ENCODE measurements at places on chromosomes 5 and 9. TPM values are rescaled to one million over a fixed set of nuclear protein-coding genes. Genes with fewer than 3 reads are reported as not detected.

The ZBTB34 gene
- 5.4 TPM for total RNA-seq

The RAB3C gene
- under 0.01 TPM for total RNA-seq

The BTNL3 gene
- total RNA-seq: not detected

The RANBP3L gene
- total RNA-seq: not detected

The ARHGEF37 gene
- 0.57 TPM for total RNA-seq

The FABP6 gene
- not detected for total RNA-seq

The TAF11L10 gene
- not detected for total RNA-seq

The CTNND2 gene
- not detected for total RNA-seq

The CDO1 gene
- total RNA-seq: 7.7 TPM

The CCDC69 gene
- 13.2 TPM for total RNA-seq

The DEPDC1B gene
- 1.1 TPM for total RNA-seq

The C9orf153 gene
- 0.18 TPM for total RNA-seq

The SPATA31E1 gene
- total RNA-seq: not detected

The AP3S1 gene
- 63.6 TPM for total RNA-seq

The HSD17B3 gene
- total RNA-seq: not detected

The SHISAL2B gene
- not detected for total RNA-seq

The SLC6A18 gene
- total RNA-seq: not detected

The CDC25C gene
- total RNA-seq: 1.1 TPM

The SPRY4 gene
- 2.7 TPM for total RNA-seq

The SEMA6A gene
- total RNA-seq: 0.74 TPM

The AGPAT2 gene
- total RNA-seq: 46.8 TPM

The PALM2AKAP2 gene
- 9.7 TPM for total RNA-seq

The CCDC171 gene
- 1.7 TPM for total RNA-seq

The BNC2 gene
- 27.5 TPM for total RNA-seq

The PDZD2 gene
- total RNA-seq: 0.43 TPM

The FBP2 gene
- not detected for total RNA-seq

The SPINK4 gene
- 0.74 TPM for total RNA-seq

The B4GALT1 gene
- total RNA-seq: 54.3 TPM

The NPR3 gene
- total RNA-seq: 422 TPM

The MLANA gene
- total RNA-seq: not detected

The NR5A1 gene
- not detected for total RNA-seq

The EXOSC3 gene
- total RNA-seq: 39.4 TPM

The KIF4B gene
- under 0.01 TPM for total RNA-seq

The GRXCR2 gene
- not detected for total RNA-seq

The SLC4A9 gene
- not detected for total RNA-seq

The PAEP gene
- total RNA-seq: not detected

The MAST4 gene
- 4.9 TPM for total RNA-seq

The CTXN3 gene
- not detected for total RNA-seq

The SARDH gene
- total RNA-seq: 4.9 TPM

The MARCHF11 gene
- total RNA-seq: not detected

The PLAC8L1 gene
- total RNA-seq: not detected

The C9orf43 gene
- total RNA-seq: 0.18 TPM

The BRINP1 gene
- total RNA-seq: 0.18 TPM

The SLC6A3 gene
- not detected for total RNA-seq

The PRR16 gene
- 4.0 TPM for total RNA-seq

The MRPS27 gene
- total RNA-seq: 79.1 TPM

The GMCL2 gene
- total RNA-seq: not detected

The TMEM252 gene
- not detected for total RNA-seq

The CEL gene
- total RNA-seq: 0.18 TPM
